Stimulated activated CD4-positive, alpha-beta T cell treated with anti-CD3 and anti-CD28 coated beads, Interleukin-15, amount 100 ng/mL, for 1 hour (primary cell): ENCODE measurements at places on chromosomes 11 and 22.

GRCh38 chr11:30328681-30329080 is 5.8 kb downstream of the ARL14EP start:
- no peak for DNase-seq

GRCh38 chr22:27476729-27477128 is 324.8 kb downstream of the MN1 start:
- no peak for DNase-seq

DNA sequence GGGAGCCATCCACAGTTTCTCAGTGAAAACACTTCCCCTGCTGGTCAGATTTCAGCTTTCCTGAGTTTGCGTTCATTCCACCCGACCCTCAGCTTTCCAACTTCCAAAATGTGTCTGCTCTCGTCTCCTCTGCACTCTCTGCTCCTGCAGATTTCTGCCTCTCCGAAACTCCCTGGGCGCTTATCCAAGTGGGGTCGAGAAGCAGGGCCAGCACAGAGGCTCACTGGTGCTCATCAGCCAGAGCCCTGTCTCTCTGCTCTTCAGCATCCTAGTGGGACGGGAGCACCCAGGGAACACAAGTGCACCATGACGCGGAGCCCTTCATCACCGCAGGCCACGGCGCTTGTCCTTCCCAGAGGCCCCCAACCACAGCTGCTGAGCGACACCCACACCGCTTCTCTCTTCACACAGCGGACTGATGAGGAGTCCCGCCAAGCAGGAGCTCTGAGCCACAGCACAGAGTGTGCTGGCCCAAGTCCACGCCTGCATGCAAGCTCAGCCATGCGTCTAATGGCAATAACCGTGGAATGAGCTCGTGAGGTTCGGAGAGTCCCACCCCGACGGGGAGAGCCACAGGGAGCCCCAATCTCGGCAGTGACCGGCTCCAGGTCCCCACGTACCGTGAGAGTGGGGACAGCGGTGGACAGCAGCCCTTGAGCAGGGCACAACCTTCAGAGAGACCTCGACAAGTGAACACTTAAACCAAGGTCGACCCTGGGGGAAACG is 27.9 kb upstream of the MOB2 start:
- DNase-seq, result no peak

GRCh38 chr22:40323681-40324171 is 22.6 kb upstream of the ADSL start:
- no peak for DNase-seq

- DNase-seq, result no peak
Observed at GRCh38 chr11:40161854-40162410, 1297.5 kb downstream of the LRRC4C start.

GRCh38 chr11:96841792-96842191 is 452.0 kb downstream of the JRKL start:
- no peak for DNase-seq
